GM20000 (cell line): ENCODE measurements at places on chromosomes 7 and 10.

- no peak for DNase-seq
These were observed 66.0 kb upstream of the SHH start for GRCh38 chr7:155878250-155878649.

DNA sequence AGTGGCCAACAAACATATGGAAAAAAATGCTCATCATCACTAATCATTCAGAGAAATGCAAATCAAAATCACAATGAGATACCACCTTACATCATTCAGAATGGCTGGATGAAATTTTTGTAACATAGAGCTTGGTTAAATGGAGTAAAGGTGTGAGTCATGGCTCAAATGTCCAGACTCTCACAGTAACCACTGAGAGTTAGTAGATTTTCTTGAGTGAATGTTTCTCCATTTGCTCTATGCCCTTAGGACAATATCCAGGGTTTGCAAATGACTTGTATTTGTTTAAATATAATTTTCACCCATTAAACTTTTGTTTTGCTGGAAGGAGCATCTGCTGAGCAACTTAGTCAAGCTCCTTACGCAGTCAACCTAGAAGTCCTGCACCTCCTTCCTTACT, 967.2 kb downstream of the XPNPEP1 start:
- DNase-seq = no peak

GRCh38 chr10:132589681-132590080, 52.1 kb downstream of the INPP5A start:
- DNase-seq = no peak

- DNase-seq = no peak
These were observed 92.0 kb upstream of the MACROH2A2 start for GRCh38 chr10:69960606-69960987.

GRCh38 chr7:90552521-90552920, 43.6 kb upstream of the CDK14 start:
- DNase-seq = no peak

DNA sequence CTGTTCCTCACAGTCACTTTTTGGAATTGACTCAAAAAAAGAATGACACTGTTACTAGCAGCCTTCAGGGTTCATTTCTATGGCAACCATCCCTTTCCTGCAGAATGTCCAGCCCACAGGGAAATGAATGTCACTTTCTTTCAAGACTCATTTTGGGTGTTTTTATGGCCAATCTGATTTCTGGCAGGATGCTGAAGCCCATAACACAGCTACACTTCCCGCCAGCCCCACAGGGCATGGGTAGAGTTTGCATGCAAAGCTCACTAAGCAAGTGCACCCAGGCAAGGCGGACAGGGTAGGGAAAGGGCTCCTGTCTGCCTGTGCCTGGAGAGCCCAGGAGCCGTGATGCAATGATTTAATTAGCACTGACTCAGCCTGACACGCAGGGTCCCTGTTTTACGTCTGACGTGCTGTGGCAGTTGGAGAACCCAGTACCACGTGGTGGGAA, 26.1 kb upstream of the GPAM start:
- DNase-seq = no peak

DNA sequence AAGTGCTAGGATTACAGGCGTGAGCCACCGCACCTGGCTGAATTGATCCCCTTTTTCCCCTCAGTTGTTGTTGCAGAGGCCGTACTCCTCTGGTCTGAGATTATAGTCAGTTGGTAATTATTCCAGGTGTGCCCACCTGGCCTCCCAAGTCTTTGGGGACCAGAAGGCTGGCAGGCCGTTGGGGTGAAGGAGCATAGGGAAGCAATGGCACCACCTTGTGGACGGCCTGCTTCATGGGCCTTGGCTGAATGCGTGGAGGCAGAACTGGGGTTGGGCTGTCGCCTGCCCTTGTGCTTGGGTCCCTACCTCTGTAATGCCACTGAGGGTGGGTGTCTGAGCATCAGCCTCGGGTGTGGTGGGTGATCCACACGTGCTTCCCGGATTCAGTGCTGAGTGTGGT, 125.7 kb downstream of the RGS10 start:
- DNase-seq = peak; percentile 90

DNA sequence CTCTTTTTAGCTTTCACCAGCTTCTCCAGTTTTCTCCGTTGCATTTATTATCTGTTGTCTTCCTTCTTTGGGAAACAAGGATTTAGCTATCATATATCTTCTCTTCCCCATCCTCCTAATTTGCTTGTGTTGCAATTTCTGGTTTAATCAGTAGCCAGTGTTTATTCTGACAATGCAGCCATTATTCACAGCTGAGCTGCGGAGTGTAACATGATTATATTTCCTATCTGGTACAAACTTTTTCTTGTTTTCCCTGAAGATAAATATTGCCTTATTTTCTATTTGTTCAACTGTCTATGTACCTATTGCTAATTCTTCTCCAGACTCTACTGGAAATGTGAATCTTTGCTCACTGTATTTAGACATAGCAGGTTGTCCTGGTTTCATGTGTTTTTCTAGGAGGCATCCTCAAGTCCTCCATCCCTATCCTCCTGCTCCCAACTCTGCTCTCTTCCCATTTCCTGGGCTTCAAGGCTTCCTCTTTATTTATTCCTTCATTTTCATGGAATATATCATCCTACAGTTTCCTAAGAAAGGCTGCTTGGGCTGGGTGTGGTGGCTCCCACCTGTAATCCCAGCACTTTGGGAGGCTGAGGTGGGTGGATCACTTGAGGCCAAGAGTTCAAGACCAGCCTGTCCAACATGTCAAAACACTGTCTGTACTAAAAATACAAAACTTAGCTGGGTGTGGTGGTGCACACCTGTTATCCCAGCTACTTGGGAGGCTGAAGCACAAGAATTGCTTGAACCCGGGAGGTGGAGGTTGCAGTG, 72.4 kb upstream of the KDM7A start:
- DNase-seq = no peak

GRCh38 chr7:156956727-156957126, 7.2 kb downstream of the NOM1 start:
- no peak for DNase-seq

GRCh38 chr7:1785839-1786238, 115.8 kb downstream of the ELFN1 start:
- DNase-seq = no peak

- no peak for DNase-seq
These were observed 19.2 kb downstream of the NIPSNAP2 start for GRCh38 chr7:55983537-55983936.

- no peak for DNase-seq
These were observed 236.2 kb upstream of the KLF14 start for GRCh38 chr7:130970196-130970595.

DNA sequence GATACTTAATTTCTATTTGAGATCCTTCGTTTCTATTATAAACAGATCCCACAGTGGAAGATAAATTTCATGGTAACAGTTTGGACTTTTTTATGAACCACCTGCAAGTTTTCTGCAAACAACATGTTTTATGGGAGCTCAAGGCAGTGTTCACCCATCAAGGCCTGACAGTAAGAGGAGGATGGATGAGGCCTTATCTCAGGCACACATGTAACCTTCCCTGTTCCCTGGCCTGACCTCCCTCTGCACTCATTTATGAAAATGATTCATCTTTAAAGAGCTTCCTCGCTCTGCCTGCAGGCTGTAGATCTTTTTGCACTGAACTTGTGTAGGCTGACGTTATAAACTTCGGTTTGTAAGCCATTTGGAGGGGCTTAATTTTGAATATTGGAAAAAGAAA, 500.1 kb downstream of the GATA3 start:
- DNase-seq = no peak

GRCh38 chr7:134710854-134711624, 64.4 kb downstream of the BPGM start:
- no peak for DNase-seq

DNA sequence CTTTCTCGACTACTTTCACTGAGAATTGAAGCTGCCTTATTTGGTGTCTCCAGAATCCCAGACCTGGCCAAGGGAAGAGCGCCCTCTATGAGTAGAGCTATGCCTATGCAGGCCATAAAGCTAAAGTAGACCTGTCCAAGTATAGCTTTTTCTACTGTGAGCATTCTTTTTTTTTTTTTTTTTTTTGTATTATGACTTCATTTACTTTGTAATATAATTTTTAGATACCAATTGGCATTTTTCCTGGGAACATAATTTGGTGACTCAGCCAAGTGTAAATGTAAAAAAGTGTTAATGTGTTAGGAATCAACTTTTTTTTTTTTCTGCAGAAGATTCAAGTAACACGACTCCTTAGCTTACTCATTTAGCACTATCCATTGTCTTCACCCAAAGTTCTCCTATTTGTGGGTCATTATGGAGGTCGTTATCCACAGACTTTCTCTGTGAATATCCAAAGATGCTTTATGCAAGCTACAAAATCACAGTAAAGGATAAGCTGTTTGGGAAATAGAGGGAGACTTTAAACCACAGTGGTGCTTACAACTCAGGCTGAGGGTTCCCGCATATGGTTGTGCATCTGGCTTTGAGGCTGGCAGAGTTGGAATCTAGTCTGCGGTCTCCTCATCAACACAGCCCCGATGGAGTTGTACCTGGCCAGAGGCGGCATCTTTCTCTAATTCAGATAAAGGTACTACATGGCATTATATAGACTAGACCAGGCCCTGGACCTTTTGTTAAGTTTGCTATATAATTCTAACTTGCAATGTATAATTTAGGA, 1040.2 kb upstream of the SORCS1 start:
- DNase-seq = peak; percentile 31

DNA sequence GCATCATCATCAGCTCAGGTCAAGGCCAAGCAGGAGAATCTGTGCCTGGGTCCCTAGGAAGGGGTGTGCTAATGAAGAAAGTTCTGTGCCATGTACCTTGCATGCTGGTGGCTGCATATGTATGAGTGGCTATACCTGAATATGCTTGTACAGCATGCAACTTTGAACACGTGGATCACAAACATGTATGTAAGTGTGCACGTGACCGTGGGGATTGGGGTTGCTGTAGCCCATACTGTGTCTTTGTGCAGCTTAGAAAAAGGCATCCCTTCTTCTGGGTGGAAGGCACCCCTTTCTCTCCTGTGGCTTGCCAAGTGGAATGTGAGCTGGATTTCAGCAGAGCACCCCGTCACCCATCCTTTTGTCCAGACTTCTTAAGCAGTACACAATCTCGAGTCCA, 13.8 kb downstream of the EMX2 start:
- DNase-seq = no peak

GRCh38 chr7:191105-191980, 1.0 kb upstream of the FAM20C start:
- no peak for DNase-seq

DNA sequence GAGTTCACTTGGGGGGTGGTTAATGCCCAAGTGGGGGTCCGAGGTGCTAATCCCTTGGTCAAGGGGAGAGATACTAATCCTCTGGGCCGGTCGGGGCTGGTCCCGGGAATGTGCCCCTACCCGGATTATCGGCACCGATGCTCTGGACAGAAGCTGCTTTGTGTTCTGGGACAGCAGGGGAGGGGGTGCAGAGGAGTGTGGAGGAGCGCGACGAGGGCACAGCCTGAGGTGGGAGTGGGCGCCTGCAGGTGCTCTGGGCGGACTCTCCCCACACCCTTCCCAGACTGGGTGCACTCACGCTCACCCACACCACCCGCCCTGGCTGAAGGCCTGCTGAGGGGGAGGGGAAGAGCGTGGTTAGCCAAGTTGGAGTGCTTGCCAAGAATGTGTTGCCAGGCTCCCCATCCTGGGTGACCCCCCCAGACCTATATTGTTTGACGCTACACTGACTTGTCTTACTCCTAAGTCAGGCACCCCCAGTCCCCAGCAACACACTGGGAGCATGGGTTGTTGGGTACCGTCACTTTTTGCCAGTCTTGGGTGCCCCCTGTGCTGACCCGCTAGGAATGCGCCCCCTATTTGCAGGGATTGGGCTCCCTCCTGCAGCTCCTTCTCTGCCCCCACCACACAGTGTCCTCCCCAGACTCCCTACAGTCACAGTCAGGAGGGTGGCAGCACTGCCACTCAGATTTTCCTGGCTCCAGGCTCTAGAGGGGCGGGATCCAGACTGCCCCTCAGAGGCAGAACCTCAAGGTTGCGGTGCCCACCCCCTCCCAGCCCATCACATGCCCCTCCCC, 1.2 kb downstream of the SLC4A2 start:
- DNase-seq = peak; percentile 56

GRCh38 chr10:57741751-57742150, 525.9 kb downstream of the IPMK start:
- no peak for DNase-seq

DNA sequence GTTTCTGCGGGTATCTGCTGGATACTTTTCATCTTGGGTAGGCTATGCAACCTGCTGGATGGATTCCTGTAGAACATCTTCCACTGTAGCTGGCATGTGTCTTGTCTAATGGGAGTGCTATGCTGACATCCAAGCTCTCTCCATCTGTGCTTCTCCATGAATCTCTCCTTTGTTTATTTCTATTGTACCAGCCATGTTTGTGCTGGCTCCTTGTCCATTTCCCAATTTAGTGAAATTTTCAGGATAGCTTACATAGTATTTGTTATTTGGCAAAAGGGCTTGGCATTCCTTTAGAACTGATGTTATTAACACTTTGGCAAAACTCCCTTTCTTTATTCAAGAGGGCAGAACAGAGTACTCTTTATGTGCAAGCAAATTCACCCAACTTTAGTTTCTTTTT, 198.0 kb downstream of the CSTF2T start:
- DNase-seq = no peak

- DNase-seq = no peak
These were observed 97.6 kb upstream of the NMT2 start for GRCh38 chr10:15266117-15266516.

GRCh38 chr7:69638674-69639073, 40.4 kb downstream of the AUTS2 start:
- no peak for DNase-seq

GRCh38 chr7:36117203-36117840, 35.7 kb upstream of the EEPD1 start:
- no peak for DNase-seq

DNA sequence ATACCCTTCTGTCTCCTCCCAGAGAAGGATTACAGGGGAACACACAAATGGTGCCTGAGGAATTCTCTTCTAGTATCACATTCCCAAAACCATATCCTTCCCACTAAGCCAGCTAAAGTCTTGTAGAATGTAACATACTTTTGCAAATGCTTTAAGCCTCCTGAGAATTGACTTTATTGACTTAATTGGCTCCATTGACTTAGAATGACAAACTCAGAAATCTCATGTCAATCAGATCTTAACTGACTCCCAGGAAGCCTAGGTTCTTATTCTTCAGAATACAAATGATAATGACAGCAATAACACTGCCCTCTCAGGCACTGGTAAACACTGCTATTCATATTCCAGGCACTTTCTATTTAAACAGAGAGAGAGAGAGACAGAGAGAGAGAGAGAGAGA, 356.9 kb upstream of the PRKCQ start:
- DNase-seq = no peak

GRCh38 chr10:73552819-73553715, 38.1 kb downstream of the USP54 start:
- no peak for DNase-seq

DNA sequence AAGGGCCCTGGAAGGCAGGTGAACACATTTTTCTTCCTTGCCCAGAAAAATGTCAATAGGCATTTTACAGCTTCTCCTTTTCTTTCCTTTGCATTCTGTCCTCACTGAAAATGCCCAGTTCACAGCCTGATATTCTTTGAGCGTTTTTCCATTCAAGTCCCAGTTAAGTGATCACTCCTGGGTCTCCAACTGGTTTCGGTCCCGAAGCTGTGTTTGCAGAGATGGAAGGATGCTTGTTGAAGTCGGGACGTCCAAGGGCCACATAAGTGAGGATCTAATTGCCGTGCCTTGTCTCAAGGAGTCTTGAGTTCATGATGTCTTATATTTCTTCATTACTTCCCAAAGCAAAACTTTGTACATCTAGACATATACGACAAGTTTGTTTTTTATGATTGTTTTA, 208.7 kb upstream of the PRKCQ start:
- no peak for DNase-seq

- DNase-seq = no peak
These were observed 480.6 kb downstream of the DNAJB6 start for GRCh38 chr7:157817433-157817832.
